Muscle of leg (tissue), 16 donors: ENCODE measurements at places on chromosomes 13 and 19. TPM values are rescaled to one million over a fixed set of nuclear protein-coding genes. Genes with fewer than 3 reads are reported as not detected.

Gene MYH14
- total RNA-seq, result 11.3 TPM

Gene WDR88
- total RNA-seq, result 0.09 TPM

Gene CD37
- 1.1 TPM for total RNA-seq

- no peak for DNase-seq
Observed at GRCh38 chr13:46109451-46109850, 4.6 kb upstream of the CPB2 start.

GRCh38 chr13:113863524-113864272 lies at the start of gene GAS6:
TSS of gene GAS6 (minus strand) at chr13:113864076. CDS start at chr13:113863920, 156 bp downstream.
- DNase-seq, result peak; percentile 57

DNA sequence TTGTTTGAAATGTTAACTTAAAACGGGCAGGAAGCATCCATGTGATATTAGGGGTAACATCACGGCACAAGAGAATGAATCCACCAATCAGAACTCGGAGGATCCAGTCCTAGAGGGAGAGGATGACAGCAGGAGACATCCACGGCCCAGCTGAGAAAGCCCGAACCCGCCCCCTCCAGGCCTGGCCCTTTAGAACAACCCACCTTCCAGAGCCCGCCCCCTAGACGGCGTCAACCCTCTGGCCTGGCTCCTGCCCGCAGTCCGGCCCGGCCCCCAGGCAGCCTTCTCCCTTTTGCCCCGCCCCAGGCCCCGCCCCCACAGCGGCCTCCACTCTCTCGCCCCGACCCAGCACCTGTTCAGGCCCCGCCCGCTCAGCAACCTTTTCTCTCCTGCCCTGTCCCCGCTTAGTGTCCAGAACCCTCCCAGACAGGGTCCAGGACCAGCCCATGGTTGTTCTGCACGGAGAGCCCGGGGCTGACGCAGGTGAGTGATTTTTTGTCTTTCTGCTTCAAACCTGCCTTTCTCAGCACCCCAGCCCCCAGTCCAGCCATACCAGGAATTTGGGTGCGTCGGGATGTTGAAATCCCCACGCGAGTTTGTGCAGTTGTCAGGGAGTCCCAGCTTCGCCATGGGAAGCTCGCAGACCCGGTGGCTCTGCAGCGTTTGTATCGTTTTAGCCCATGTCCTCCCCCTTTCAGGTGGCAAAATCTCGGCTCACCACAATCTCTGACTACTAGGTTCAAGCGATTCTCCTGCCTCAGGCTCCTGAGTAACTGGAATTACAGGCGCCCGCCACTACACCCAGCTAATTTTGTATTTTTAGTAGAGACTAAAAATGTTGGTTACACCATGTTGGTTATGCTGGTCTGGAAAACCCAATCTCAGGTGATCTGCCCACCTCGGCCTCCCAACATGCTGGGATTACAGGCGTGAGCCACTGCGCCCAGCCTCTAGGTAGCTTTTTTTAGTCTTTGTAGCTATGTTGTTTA lies 16.1 kb downstream of the ZNF816 start:
- peak; percentile 75 for DNase-seq

DNA sequence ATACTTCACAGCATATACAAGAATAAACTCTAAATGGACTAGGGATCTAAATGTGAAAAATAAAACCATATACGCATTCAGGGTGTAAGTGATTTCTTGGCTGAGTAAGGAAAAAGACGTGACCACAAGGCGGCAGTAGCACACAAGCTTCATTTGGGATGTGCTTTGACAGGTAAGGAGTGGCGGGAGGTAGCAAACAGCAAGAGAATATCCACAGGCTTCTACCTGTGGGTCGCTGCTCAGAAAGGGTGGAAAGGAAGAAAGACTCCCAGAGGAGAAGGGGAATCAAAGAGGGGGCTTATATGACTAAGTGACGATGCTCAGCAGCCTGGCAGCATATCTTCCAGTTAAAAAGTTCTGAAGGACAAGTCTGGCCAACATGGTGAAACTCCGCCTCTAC lies 2.5 kb upstream of the ZNF121 start:
- peak; percentile 40 for DNase-seq

DNA sequence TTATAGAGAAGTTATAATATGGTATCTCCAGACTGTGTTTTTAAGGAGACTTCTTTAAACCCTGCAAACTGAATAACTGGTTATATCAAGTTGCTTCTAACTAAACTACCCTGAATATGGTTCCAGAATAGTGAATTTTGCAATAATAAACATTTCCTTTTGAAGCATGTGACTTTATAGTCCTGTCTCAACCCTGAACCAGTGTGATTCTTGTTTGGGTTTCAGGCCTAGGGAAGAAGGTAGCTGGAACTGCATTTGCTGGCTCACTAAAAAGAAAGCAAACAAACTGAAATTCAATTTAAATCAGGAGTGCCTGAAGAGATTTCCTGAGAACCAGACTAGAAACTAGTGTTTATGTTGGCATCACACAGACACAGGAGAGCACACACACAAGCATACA lies 4.9 kb downstream of the ARHGEF7 start:
- DNase-seq, result no peak

DNA sequence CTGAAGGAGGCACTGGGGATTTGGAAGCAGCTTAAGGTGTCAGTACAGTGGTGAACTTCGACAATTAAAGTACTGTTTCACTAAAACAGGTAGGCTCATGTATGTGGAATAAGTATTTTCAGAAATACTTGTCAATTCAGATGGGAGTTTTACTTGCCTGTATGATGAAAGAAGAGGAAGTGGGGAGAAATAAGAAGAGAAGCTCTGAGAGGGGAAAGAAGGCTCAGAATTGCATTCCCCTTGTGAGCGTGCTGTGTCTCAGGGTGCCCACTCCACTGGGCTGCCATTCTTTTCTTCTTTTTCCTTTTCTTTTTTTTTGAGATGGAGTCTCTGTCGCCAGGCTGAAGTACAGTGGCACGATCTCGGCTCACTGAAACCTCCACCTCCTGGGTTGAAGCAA lies 38.6 kb upstream of the RNF17 start:
- DNase-seq, result no peak

GRCh38 chr13:112154301-112155060 lies 87.5 kb downstream of the SOX1 start:
- no peak for DNase-seq

DNA sequence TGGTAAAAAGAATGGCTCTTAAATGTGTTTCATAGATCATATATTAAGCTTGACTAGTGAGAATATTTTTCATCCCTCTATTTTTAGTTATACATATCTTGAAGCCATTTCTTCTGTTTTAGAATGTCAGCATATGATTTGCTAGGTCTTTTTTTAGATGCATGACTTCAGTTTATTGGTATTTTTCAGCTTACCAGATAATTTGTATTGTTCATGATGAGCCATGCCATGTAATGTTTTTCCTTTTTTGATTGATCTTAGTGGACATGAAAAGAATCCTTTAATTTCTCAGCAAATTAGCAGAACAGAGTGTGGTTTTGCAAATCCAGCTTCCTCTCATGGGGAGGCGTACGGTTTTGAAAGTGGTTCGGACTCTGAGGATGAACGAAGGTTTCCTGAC lies 168.5 kb downstream of the LMO7 start:
- no peak for DNase-seq

DNA sequence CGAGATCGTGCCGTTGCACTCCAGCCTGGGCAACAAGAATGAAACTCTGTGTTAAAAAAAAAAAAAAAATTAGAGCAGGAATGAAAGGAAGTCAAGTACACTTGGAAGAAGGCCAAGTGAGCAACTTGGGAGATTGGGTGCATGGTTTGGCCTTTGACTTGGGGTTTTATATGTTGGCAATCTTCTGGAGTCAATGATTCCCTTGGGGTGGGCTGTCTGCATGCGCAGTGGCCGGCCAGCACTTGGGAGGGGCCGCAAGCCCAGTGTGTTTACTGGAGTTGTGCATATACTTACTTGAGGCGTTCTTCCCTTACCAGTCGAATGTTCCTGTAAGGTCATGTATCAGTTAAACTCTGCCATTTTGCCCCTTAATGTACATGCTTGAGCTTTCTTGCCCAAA lies 103.9 kb downstream of the FAM216B start:
- DNase-seq, result no peak

DNA sequence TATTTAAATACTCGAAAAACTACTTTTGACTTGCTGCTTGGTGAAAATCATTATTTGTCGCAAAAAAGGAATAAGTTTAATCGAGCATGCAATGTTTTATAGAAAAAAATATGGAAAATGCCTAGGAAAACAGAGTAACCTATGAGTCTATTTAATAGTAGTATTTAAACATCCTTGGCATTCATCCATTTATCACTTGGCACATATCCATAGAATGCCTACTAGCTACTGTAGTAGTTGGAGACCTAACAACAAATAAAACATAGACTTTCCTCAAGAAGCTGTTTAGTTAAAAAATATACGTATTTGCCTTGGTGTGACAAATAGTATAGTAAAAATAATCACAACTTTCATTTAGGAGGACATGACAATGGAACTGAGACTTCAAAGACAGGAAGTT lies 302.1 kb downstream of the DIAPH3 start:
- DNase-seq, result peak; percentile 12

DNA sequence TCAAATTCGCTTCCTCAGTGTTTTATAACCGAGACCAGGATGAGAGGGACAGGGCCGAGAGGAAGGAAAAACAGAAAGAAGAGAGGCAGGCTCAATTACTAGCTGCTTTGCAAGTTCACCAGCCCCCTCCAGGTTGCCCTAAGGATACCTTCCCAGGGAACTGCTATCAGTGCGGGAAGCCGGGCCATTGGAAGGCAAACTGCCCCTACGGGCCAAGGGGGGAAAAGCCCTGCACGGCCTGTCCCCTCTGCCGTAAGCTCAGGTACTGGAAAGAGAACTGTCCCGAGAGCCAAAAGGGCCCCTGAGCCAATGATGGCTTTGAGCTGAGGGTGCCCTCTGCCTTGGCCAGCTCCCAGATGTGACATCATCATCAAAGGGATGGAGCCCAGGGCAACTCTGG lies 3.2 kb upstream of the ERVV-1 start:
- no peak for DNase-seq

GRCh38 chr13:39047560-39047959 lies 9.3 kb downstream of the NHLRC3 start:
- DNase-seq, result no peak

DNA sequence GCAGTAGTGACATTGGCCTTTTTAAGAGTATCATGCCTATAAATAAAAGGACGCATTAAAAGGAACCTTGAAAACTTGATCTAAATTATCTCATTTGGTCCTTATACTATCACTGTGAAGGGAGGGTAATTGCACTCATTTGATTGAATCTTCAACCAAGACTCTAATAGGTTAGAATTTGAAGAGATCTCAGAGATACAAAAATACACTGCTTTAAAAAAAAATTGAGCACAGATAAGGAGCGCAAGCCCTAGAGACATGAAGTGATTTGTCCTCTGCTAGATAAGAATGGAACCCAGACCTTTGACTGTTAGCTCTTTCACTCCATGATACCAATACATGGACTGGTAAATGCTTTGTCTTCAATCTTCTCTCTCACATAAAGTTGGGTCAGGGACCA lies 58.2 kb upstream of the RXFP2 start:
- DNase-seq, result no peak

DNA sequence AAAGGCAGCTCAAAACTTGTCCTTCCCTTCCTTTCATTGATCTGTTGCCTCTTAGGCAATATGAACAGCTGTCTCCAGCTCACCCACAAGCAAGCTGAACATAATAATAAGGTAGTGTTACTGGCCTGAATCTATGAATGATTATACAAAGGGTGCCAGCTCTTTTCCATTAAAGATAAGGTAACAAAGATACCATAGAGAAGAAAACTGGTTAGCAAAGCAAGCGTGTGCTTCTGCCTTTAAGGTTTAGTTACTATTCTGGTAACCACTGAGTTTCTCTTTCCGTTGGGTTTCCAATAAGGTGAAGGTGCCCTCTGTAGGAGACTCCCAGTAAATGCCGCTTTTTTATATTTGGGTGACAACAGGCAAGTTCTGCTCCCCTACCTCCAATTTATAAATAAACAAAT lies 12.1 kb upstream of the DACH1 start:
- peak; percentile 56 for DNase-seq

DNA sequence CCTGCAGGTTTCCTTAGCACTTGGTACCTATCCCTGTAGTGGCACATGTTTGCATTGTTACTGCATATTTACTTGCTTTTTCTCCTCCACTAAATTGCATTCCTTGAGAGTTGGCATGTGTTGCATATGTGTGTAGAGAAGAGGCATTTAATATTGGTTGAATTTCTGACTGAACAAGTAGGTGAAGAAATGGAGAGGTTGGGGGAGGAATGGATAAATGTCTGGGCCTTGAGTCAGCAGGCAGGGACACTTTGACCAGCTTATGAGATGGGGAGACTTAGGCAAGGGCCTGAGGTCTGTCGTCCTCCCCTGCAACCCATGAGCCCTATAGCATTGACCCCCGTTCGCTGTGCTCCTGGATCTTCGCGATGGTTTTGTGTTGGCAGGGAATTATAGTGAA lies 2.0 kb upstream of the GPR18 start:
- no peak for DNase-seq

- DNase-seq, result peak; percentile 4
Observed at GRCh38 chr13:99991828-99992775, 10.5 kb downstream of the ZIC2 start.
